Stimulated activated CD8-positive, alpha-beta memory T cell treated with anti-CD3 and anti-CD28 coated beads, Interleukin-7, amount 100 ng/mL, for 1 hour (primary cell): ENCODE measurements at places on chromosomes 3 and 15.

GRCh38 chr15:44482090-44482489 lies 54.7 kb downstream of the CTDSPL2 start:
- DNase-seq: no peak

DNA sequence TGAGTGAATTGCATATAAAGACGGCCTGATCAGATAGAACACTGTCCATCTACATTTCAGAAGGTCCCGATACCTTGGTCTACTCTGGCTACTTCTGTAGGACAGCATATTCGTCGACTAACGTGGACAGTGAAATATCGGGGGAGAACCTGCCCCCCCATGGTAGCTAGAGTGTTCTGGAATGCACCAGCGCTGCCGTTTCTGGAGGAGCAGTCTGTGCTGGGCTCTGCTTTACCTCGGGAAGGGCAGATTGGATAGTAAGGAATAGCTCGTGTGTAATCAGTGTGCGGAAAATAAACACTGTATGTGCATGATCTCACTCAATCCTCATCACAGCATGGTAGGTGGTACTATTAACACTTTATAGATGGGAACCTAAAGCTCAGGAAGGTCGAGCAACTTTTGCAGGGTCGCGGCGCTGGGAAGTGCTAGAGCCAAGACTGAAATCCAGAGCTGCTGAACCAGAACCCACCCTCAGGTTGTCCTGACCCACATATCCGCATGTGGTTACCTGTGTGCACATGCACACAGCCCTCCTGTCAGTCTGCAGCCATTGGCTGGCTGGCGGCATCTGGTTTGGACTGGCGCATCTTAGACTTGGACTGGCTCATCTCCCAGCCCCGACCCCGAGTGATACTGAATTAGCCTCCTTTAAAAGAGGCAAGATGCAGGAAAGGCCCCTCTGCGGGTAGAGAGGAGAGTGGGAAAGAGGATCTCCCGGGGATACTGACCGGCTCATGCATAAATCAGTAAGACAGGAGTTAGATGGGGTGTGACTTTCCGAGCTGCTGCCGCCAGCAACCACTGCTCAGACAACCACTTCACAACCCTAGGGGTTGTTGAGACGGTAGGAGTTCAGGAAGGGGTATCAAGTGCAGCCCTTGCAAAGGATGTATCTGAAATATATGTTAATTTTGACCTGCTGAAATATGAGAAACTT lies 155.0 kb upstream of the BHLHE40 start:
- DNase-seq: no peak

DNA sequence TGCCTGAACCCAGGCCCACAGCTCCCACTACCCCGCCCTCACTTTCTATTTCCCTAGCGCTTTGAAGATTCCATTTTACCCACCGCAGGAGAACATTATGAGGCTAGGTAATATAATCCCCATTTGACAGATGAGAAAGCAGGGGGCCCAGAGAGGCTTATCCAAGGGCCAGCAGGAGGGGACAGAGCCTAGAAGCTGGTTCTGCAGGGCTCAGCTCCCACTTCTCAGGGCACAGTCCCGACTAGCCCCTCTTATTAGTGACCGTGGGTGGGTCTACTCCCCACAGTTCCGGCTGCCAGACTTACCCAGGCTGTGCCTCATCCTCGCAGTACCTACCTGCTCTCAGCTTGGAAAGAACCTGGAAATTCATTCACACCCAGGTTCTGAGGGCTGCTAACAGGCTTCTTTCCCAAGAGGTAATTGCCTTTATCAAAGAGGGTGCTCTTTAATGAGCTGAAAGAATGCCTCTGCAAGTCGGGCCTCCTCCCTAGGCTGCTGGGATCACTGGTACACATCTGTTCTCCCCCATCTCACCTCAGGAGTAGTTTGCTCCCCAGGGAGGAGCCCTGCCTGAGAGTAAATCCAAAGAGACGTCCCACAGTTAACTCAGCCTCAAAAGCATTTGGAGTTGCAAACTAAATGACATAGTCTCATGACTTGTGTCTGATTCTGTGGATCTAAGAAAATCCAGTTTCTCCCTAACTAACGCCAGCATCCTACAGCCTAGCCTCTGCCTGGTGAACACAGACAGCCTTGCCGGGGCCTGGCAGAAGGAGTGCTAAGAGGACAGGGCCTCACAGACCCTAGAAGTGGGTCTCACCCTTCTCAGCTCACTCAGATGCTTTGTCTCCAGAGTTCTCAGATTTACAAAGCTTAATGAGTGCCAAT lies 125.0 kb downstream of the CHSY1 start:
- no peak for DNase-seq

DNA sequence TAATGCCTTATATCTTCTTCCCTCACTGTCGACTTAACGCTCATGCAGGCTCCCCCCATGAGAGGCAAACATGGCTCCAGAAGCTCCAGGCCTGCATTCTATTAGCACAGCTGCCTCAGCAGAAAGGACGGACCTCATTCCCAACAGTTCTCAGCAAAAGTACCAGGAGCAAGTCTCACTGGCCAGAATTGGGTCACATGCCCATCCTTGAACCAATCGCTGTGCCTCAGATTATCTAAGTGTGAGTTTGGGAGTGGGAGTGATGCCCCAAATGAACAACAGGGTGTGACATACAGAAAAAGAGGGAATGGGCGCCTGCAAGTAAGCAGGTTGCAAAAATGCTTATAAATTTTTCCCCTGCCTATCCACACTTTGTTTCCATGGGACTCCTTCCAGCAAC lies 4.3 kb upstream of the RAD18 start:
- DNase-seq: no peak

GRCh38 chr3:40891186-40891585 lies 308.1 kb upstream of the CTNNB1 start:
- DNase-seq: no peak

DNA sequence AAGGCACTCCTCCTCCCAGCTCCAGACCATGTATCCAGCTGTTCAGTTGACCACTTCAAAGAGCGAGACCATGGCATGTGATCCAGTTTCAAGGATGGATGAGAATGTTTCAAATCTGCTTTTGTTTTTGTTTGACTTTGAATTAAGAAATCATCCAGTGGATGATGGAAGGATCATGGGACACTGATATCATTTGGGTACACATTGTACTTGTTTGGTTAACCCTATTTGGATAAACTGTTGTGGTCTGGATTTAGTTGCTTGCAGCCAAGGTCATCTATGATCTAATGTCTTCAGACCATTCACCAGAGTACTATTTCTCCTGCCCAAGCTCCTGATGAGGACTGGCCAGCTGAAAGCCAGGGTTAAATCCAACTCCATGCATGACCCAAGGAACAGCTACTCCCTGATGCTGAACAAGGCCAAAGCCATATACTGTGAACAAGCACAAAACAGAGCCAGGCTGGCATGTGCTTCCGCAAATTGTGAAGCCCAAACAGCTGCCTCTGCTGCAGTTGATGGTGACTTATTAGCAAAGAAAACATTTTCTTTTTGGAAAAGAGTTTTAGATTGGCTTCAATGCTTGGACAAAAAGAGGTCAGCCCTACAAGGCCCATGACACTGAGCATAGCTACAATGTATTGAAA lies 5.2 kb upstream of the ADAMTS17 start:
- DNase-seq: no peak

- DNase-seq: no peak
Observed at GRCh38 chr15:84023636-84024035, 211.9 kb upstream of the GOLGA6L4 start.

GRCh38 chr3:81947359-81947758 lies 185.9 kb upstream of the GBE1 start:
- no peak for DNase-seq

- no peak for DNase-seq
Observed at GRCh38 chr3:52798978-52799476, 4.4 kb downstream of the ITIH3 start.

GRCh38 chr3:96961576-96961975 lies 147.2 kb downstream of the EPHA6 start:
- DNase-seq: no peak

DNA sequence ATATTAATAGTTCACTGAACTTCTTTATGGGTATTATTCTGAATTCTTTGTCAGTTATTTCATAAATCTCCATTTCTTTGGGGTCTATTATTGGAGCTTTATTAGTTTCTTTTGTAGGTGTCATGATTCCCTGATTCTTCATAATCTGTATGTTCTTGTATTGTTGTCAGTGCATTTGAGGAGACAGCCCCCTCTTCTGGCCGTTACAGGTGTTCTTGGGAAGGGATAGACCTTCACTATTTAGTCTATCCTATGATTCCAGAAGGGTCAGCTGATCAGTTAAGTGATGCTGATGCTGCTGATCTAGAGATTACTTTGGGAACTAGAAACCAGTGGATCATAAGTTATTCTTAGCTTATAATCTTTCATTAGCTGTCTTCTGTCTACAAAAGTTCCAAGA lies 34.9 kb downstream of the TMEM39A start:
- DNase-seq: no peak

DNA sequence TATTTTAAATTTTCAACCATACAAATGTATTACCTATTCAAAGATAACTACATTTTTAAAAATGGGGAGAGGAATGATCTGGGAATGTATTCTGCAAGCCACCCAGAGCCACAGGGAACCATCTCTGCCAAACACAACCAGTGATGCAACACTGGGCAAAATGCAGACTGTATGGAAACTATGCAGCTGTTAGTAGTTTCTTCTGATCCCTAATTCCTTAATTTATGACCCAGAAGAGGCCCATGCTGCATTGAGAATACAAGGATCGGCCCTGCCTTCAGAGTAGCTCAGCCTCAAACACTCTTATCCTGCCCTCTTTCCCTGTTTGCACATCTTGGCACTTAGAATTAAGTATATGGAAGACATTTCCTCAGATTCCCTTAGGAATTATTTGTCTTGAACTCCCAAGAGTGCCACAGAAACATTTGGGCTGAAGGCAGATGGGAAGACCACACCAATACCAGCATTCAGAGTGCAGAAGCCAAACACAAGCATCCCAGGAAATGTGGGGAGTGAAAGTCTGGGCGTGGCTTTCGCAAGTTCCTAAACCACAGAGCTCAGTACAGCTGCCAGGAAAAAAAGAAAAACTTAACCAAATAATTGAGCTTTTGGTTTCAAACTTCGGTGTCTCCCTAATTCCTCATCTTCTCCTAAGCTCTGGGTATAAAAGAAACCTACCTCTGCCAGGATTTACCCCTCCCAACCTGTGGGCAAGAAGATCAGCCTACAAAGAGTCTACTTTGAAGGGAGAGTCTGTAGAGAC lies 5.3 kb downstream of the SNUPN start:
- DNase-seq: no peak

DNA sequence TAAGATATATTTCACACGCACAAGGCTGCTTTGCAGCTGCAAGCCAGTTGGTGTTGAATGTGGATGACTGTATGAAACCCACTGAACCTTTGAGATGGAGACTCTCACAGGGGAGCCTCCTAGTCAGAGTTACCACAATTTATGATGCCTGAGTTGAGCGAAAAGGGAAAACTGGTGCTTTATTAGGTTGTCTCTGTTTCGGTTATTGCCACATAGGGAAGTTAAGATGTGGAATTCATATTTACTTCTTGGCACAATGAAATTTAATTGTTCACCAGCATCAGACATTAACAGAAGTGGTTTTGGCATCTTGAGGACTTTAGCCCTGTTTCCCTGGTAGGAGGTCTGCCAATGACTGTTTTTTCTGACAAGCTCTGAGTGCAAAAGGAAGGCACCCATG lies 358.2 kb downstream of the SQOR start:
- no peak for DNase-seq

DNA sequence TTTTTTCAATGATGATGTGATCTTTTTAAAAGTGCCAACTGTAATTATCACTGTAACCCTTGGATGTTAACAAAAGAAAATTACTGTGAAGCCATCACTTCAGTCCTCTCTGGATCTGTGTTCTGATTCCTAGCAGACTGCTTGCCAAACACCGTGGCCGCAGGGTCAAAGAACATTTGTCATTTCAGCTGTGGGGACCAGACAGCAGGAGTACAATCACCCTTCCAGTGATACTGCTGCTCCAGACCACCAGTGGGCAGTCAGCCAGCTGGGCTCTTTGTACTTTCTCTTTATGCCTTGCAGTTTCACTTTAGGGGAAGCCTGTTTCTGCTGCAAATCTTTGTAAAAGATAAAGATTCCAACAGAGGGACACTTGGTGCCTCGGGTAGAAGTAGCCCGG lies 770.0 kb downstream of the GRM7 start:
- no peak for DNase-seq

DNA sequence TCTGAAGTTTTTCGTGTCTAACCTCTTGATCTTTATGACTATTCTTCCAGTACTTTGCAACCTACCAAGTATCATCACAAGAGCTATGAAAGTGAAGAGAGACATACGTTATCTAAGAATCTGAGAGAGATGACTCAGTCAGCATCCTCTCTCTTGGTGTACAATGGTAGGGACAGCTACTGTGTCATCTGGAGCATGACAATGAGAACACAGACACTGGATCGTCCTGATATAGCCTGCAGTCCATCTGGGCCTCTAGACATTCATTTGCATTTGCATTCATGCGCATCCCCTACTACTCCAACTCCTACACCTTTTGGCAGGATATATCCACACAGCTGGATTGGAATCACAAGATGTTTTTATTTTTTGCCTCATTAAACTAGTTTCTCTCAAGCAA lies 115.2 kb downstream of the PEX5L start:
- no peak for DNase-seq

DNA sequence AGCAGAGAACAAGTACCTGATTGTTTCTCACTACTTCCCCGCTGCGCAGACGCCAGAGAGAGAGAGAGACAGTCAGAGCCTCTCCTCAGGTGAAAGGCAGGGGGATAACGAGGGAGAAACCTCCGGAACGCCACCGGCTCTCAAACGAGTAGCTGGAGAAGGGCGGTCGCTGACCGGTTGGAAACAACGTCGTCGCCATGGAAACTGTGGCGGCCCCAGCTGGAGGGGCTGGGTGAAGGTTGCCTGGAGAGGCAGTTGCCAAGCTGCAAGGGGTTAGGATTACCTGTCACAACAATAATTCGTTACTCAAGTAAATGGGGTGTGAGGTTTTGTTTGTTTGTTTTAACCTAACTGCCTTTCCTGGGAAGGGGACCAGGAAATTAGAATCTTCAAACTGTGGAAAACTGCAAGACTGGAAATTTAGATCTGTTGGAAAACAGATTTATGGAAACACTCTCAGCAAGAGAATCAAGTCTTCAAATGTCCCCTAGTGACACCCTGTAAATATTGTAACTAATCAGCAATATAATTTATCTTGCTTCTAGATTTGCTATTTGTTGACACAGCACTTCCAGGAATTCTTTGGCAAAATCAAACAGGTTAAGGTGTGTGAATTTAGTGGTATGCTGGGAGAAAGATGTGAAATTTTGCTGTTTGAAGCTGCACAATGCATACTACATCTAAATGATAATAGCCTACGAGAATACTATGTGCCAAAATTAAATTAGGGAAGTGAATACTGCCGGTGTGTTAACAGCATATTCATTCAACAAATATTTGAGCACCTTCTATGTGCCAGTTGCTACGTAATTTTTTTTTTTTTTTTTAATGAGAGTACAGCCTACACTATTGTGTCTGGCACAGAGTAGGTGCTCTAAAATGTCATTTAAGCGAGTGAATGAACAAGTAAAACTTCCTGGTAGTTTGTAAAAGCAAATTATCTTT lies at the start of gene DNAH12:
TSS of gene DNAH12 (minus strand) at position 164 of the 945 bp plus-strand sequence. CDS start 1,474 bp downstream, outside the sequence.
- DNase-seq: no peak

DNA sequence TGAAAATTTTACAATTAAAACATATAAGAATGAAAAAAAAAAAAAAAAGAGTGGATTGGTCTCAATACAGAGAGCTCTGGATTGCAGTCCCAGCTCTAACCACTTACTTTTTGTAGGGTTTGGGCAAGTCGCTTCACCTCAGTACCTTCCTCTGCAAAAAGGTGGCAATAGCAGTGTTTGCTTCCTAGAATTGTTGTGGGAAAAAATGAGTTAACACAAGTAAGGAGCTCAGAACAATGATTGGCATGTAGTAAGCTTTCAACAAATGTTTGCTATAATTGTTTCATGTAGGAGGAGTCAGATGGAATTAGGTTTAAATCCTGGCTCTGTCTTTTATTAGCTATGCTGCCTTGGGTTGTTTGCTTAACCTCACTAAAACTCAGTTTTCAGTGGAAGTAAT lies 425.2 kb upstream of the TBL1XR1 start:
- DNase-seq: no peak
